ENCODE measurements at places on chromosomes 2 and 18.

GRCh38 chr2:234329202-234329960 lies 167.5 kb downstream of the ARL4C start:
- peak; percentile 6 for DNase-seq

DNA sequence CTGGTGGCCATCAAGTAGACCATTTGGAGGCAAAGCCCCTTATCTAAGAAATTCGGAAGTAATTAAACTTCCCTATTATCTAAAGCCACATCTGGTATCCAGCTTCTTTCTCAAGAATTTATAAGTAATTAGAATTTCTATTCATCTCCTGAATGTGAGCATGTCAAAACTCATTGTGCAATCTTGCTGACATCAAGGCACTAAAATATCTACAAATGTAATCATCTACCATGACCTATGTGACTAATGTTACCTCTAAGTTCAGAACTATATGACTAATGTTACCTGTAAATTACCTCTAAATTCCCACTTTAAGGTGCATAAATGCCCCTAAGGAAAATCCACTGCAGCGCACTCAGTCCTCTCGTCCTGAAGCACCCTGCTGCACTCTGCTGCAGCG lies 773.0 kb downstream of the CPS1 start:
- DNase-seq = no peak

GRCh38 chr2:188303363-188304031 lies 11.8 kb downstream of the GULP1 start:
- DNase-seq = no peak

- DNase-seq = no peak
Measured at GRCh38 chr2:101793277-101793969, 95.9 kb downstream of the MAP4K4 start.

DNA sequence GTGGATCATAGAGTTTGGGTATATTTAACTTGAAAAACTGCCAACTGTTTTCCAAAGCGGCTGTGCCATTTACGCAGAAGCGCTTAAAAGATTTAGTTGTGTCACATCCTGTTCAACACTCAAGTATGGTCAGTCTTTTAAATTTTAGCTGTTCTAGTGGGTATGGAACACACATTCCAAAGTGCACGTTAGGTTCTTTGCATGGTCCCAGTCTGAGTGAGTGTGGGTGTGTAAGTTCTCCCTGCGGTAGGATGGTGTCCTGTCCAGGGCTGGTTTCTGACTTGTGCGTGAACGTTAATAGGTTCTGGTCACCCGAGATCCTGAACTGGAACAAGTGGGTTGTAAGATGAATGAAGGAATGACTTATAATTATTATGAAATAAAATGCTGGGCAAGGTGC lies 28.4 kb upstream of the IL36G start:
- no peak for DNase-seq

DNA sequence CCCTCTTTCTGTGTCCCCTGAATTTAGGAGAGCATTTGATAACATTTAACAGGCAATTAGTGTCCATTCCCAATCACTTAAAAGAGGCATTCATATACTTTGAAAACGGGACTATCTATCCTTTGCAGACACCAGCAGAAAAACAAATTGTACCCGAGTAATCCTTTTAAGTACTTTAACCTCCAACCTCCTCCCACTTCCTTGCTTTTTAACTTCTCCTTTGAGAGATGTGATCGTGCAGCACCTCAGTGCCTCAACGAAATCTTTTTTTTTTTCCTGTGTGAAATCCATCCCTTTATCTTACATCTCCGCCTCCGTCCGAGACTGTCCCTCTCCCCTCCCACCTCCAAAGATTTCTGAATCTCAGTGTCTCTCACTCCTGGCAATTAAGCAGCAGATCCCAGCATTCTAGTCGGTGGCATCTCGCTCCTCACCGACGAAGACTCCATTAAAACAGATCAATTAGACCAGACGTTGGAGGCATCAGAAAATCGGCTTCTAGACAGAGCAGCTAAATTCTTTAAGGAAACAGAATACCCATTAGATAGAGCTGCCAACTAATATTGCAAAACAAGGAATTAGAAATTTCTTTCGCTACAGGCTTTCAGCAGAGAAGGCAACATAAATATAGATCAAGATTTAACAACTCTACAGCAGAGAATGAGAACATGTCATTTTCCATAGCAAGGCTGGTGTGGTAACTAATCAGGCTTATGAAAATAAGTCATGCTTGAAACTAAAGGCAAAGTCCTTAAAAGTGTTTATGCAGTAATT lies 1.9 kb upstream of the TMEFF2 start:
- DNase-seq = peak; percentile 2

DNA sequence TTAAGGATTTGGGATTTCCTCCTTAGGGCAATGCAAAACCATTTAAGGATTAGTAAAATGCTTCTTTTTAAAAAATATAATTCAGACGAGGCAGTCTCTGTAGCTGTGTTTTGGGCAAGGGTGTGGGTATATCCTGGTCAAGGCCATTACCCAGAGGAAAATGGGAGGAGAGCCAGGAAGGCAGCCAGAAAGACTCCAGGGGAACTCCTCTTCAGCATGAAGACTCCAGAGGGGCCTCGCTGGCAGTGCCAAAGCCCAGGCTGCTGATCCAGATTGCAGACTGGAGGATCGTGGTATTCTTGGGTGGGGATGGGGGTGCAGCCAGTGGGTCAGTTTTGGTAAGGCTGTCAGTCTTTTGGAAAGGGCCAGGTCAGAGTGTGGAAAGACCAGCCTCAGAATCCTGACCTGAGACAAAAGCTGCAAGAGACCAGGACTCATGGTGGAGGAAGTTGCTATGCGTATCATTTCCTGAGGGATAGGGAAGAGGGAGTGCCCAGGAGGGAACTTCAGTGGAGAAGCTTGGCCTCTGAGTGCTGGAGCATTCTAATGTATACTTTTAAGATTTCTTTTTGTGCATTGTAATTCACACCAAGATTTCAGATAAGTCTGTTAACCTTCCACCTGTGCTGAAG lies 20.9 kb upstream of the RAB11FIP5 start:
- no peak for DNase-seq

DNA sequence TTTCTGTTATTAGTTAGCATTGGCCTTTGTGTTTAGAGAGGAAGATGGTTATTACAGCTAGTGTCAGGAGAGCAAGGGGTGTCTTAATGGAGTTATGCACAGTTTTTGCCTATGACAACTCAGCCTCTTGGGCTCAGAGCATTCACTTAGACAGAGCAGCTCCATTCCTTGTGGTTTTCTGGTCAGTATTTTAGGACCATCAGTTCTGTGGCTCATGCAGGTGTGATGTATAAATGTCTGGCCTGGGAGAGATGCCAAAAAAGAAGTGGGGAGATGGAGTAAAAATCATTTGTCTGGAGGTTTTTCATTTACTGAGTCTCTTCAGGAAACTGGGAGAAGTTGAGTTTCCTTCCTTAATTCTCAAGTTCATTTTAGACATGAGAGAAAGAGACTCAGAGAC lies 79.7 kb downstream of the PRKCE start:
- no peak for DNase-seq

DNA sequence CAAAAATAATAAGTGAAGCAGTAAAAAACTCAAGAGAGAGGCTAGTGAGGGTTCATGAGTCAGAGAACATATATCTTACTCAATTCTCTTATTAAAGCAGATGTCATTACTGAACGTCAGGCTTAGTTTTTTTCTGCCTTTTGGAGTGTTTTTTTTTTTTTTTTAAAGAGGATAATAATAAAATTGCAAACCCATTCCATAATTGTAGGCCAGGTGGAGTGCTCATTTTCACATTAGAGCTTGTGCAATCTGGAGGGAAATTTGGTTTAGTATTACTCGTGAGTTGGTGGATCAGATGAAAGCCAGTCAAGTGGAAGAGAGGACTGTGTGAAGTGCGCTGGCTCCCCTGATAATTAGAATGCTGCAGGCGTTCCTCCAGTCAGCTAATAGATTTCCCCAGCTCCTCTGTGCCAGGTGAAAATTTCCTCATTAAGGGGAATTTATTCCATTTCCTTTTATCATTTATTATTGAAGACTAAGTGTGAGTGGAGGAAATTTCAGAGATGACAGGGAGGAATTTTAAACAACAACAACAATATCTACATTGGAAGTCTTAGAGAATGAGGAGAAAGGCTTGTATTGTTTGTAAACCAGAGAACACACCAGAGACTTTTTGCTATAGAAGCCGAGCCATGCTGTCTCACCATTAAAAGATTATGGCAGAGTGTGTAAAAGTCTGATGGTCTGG lies 74.6 kb downstream of the CPS1 start:
- peak; percentile 28 for DNase-seq

DNA sequence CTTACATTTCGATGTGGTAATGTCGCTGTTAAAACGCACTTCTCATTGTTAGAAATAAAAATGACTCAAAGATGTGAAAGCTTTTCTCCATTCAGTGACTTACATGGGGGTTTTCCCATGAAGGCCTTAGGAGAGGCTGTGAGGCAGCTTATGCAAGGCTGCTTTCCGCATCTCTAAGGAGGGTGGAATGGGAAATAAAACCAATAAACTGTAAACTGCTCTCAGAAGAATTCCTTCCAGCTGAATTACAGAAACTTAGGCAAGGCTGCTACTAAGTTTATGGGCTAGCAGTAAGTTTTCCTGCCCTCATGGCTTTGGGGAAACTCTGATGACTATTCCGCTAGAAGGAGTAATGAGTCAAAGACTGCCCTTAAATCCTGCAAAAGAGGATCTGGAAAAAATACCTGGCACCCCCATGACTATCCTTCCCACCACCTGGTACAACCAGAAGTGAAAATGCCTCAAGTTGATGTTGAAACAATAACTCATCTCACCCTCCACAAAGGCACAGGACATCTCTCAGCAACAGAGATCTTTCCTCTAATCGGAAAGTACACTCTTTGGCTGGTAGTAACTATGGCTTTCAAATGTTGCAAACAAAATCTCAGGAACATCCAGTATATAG lies 97.7 kb upstream of the SMAD7 start:
- DNase-seq = no peak

- no peak for DNase-seq
Measured at GRCh38 chr2:229852565-229852964, 69.2 kb downstream of the TRIP12 start.

- no peak for DNase-seq
Measured at GRCh38 chr2:225233234-225233633, 166.3 kb upstream of the NYAP2 start.

DNA sequence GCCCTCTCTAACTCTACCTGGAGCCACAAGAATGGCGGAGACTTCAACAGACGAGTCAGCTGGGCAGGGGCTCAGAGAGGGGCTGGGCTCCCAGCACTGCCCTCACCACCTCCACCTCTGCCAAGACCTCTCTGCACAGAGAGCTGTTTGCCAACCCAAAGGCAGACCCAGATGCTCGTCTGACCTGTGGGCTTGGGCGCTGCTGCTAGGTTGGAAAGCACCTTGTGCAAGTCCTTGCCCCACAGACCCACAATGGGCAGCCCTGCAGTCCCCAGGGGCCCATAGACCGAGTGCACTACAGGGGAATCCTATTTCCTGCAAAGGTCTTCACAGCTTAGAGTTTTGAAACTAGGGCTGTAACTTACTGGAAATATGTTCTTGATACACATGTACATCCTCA lies 13.3 kb downstream of the ACKR3 start:
- DNase-seq = no peak

- DNase-seq = no peak
Measured at GRCh38 chr18:63951302-63951705, 2.2 kb downstream of the HMSD start.

DNA sequence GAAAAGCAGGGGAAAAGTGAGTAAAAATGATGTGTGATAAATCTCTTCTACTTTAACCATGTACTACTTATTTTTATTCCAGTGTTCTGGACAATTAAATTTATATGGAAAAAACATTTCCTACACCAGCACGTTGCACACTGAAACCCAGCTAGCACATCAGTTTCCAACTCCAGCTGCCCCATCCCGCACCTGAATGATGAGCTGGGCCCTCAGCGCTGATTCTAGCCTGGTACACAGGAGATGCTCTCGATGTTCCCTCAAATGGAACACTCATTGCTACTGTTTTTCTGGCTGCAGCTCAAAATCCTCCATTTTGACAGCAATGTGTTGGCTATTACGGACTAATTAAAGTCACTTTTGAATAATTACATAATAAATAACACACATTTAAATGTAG lies 783.1 kb upstream of the FSHR start:
- DNase-seq = no peak

GRCh38 chr18:55861266-55861665 lies 273.3 kb upstream of the TCF4 start:
- peak; percentile 8 for DNase-seq

GRCh38 chr18:50280707-50281294 lies 522 bp downstream of the MBD1 start:
- no peak for DNase-seq

DNA sequence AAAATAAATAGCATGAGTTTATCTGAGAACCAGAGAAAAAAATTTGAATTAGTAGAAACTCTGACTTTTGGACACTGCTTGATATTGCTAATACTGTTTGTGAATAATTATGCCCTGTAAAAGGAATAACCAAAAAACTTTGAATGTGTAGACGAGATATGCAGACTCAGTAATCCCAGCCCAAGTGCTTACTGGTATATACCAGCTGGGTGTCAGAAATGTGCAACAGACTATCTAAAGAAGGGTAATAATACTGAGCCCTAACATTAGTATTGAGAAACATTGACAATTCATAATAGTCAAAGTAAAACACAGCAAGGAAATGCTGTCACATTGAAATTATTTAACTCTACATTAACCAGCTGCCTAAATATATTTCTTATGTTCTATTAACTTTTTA lies 60.5 kb upstream of the ZC3H15 start:
- DNase-seq = no peak

DNA sequence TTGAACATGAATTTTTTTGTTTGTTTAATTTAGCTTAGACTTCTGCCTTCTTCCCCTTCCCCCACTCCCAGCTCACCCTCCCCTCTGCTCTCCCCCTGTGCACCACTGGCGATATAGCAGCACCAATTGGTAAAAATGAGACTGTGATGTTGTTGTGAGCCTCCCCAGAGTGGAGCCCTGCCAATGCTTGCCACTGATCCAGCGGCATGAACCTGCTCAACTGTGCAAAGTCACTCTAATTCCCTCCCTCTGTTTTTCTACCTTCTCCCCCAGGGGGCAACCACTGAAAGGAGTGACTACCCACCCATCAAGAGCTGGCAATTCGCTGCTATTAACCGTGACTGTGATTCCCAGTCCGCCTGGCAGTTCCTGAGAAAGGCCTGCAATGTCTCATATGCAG lies 30.2 kb downstream of the KLHL14 start:
- no peak for DNase-seq

DNA sequence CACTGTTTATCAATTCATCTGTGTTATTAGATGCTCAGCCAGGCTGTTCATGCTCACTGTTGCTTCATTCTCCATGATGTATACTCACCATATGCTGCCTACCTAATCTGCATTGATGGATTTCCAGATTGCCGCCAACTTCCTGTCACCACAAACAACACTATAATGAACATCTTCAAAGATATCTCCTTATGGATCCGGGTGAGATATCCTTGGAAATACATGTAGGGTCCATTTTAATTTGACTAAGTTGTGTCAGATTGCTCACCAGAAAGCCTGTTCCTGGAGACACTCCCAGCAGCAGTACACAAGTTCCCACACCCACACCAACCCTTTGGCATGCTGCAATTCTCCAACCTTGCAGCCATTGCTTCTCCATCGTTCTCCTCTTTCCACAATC lies 547.5 kb upstream of the TNP1 start:
- DNase-seq = no peak
